Thoracic aorta (tissue), 2 donors: ENCODE measurements at places on chromosomes 3 and 15.
A peak's percentile ranks its signal among the peaks of the same experiment; 100 is the strongest.

DNA sequence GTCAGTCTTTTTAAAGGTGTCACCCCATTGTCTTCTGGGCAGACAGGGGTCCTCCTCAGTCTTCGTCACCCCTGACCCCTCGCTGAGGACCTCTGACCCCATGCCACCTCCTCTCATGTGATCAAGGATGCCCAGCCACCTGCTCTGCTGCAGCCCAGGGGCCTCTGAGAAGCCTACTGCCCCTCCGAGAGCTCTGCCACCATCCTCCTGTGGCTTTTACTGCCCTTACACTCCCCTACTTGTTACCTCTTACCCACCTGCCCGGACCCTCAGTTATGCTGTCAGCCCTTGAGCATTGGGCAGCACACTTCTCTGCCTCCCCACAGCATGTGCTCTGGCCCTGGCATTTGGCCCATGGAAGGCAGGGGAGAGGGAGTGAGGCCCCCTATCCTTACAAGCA, 123.2 kb downstream of the LRRK1 start:
- DNase-seq, result no peak

- no peak for DNase-seq
Observed at GRCh38 chr3:88469216-88469615, 319.5 kb downstream of the C3orf38 start.

DNA sequence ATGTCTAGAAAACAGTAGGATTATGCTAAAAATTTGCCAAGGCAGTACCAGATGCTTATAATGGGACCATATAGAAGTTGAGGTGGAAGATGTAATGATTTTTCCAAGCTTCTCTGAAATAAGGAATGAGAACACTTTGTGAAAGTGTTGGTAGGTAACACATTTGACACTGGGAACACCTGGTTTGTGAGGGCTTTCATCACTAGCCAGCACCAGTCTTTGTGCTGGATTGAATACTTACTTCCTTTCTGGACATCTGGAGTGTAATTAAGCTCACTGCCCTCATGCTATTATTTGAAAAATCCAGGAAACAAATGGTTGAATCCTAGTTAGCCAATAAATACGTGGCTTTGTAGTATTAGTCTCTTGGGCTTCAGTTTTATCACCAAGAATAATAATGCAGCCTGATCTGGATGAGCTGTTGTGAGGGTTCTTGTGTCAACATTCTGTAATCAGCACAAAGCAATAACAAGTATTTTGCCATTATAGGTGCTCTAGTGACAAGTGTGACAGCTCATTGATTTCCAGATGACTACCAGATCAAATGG, 12.9 kb downstream of the CCDC80 start:
- DNase-seq, result no peak

- no peak for DNase-seq
Observed at GRCh38 chr3:16072420-16073110, 101.9 kb upstream of the GALNT15 start.

DNA sequence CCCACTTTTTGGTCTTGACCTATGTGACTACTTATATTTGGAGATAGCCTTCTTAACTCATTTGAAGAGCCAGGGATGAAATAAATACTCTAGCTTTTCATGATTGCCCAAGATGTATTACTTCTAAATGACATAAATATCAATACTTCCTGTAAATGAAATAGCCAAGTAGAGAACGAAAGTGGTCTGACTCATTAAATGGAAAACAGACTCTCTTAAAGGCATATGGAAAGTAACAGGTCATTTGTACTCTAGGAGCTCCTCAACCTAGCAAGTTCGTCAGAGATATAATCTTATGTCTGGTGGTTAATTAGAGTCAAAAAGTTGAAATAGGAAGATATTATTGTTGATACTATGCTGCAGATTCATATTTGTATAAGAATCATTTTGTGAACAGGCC, 1105.4 kb downstream of the TUSC7 start:
- DNase-seq, result no peak

DNA sequence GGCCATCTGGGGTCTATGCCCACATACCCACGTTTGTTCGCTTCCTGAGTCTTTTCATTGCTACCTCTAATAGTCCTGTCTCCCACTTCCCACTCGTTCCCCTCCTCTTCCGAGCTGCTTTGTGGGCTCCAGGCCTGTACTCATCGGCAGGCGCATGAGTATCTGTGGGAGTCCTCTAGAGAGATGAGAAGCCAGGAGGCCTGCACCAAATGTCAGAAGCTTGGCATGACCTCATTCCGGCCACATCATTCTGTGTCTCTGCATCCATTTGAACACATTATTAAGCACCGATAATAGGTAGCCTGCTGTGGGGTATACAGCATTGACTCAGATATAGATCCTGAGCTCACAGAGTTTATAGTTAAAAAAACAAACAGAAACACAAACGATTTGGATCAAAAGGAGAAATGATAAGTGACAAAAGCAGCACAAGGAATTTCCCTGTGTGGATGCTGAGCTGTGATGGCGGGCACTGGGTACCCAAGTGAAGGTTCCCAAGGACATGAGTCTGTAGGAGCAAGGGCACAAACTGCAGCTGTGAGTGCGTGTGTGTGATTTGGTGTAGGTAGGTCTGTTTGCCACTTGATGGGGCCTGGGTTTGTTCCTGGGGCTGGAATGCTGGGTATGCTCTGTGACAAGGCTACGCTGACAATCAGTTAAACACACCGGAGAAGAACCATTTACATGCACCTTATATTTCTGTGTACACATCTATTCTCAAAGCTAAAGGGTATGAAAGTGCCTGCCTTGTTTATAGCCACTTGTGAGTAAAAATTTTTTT, 35.9 kb downstream of the NR1I2 start:
- DNase-seq, result no peak

DNA sequence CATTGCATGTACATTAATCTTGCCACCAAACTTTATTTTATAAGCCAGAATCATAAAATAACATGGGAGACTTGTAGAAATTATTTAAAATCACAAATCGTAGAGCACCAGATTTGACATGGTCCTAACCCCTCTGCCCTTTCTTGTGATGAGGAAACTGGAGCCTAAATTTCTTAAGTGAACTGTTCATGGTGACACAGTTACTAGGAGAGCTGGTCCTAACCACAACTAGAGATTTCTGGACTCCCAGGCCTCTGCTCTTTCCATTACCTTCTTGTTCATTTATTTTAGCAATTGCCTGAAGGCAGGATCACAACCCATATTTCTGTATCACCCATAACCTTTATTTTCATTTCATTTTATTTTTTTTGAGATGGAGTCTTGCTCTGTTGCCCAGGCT, 352.5 kb downstream of the LPP start:
- DNase-seq, result no peak

GRCh38 chr15:36591536-36592411, 12.3 kb downstream of the CDIN1 start:
- DNase-seq, result no peak

- DNase-seq, result no peak
Observed at GRCh38 chr15:88166082-88166993, 90.2 kb downstream of the NTRK3 start.

GRCh38 chr3:26752466-26752865, 129.9 kb downstream of the LRRC3B start:
- no peak for DNase-seq

GRCh38 chr15:36210426-36210825, 369.0 kb upstream of the CDIN1 start:
- no peak for DNase-seq

- DNase-seq, result no peak
Observed at GRCh38 chr3:49844464-49845183, 11.7 kb downstream of the TRAIP start.

- no peak for DNase-seq
Observed at GRCh38 chr3:57000012-57000411, 60.5 kb upstream of the SPATA12 start.

DNA sequence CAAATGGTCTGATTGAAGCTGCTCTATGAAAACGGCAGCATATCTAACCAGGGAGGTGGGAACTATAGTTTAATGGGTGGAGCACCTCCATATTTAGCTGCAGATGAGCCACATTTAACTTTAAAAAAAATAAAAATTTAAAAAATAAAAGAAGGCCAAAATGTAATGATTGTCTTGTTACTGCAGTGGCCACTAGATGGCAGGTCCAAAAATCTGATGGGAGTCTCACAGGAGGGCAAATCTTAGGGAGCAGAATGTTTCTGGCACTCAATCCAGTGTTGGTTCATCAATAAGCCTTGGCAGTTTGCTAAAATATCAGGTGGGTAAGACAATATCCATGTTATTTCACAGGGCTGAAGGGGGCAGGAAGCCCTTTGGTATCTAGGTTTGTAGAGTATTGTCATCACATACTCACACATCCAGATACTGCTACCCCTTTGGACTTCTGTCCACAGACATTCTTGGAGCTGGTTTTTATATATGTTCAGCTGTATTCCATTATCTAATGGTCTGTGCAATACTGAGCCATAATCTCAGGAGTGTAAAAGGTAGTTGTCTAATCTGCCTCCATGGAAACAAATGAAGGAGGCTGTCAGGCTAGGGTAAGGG, 233.3 kb downstream of the TIGIT start:
- no peak for DNase-seq

GRCh38 chr15:88920186-88920891, 7.2 kb upstream of the MFGE8 start:
- DNase-seq, result no peak

DNA sequence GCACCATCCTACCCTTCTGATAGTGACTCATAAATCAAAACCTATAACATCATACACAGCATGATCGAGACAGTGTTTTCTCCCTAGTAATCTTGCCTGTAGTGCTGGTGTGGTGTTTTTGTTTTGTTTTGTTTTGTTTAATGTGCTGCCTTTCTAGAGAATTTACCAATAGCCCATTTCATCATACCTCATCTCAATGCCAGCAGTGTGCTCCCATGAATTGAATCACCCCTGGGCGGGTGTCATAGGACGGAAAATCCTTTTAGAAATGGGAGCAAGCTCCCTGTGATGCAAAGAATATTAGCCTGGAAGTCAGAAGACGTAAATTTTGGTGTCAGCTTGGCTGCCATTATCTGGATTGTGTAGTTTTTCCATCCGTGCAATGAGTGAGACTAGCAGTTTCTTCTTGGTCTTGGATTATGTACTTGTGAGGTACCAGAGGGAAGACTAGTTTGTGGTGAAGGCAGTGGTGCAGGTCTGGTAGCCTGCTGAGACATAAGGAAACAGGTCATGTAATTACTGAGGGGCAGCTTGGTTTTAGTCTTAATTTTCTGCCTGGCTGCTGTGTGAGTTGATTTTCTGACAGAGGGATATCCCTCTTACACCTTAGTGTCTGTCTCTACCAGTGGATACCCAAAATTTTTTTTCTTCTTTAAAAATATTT, 29.9 kb downstream of the IGSF10 start:
- no peak for DNase-seq

- DNase-seq, result no peak
Observed at GRCh38 chr15:78069462-78070029, 8.0 kb downstream of the TBC1D2B start.

GRCh38 chr15:60423537-60423936, 25.8 kb upstream of the ANXA2 start:
- no peak for DNase-seq

GRCh38 chr3:67245545-67245944, 247.4 kb downstream of the KBTBD8 start:
- no peak for DNase-seq

GRCh38 chr15:86178845-86179244, 99.2 kb downstream of the AGBL1 start:
- no peak for DNase-seq

DNA sequence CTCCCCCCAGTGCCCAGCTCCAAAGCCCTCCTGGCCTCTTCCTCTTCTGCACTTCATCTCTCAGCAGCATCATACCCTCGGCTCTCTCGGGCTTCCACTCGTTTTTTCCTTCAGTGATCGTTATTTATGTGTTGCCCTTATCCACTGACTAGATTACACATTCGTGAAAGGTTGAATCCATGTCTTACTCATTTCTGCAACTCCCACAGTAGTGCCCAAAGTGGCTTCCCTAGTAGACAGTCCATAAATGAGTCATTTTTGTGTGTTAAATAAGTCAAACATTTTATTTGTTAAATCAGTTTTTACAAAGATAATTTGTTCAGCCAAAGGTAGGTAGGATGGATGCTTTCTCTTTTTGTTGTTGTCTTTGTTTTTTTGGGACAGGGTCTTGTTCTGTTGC, 87.4 kb downstream of the CRTC3 start:
- no peak for DNase-seq

DNA sequence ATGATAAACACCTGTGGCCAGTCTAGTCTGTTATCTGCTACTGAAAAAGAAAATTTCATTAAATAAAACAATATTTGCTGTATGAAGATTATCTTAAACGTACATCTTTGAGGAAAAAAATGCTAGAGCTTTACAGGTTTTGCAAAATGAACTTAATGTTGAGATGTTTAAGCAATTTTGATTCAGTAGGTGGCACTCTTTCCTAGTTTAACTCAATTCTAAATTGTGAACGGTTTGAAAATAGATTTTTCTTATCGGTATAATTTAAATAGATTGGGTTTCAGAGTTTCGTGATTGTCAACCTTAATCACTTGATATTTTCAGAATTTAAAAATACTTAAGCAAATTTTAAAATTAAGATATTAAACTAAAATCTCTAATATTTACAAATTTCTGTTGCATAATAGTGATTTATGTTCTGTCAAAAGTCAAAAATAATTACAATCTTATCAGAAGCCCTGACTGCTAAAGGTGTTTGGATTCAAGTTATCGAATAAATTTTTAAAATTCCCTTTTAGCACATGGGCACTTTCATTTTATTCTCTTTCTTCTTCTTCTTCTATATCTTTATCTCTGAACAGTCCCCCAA, 7.0 kb upstream of the RNF111 start:
- DNase-seq, result no peak

DNA sequence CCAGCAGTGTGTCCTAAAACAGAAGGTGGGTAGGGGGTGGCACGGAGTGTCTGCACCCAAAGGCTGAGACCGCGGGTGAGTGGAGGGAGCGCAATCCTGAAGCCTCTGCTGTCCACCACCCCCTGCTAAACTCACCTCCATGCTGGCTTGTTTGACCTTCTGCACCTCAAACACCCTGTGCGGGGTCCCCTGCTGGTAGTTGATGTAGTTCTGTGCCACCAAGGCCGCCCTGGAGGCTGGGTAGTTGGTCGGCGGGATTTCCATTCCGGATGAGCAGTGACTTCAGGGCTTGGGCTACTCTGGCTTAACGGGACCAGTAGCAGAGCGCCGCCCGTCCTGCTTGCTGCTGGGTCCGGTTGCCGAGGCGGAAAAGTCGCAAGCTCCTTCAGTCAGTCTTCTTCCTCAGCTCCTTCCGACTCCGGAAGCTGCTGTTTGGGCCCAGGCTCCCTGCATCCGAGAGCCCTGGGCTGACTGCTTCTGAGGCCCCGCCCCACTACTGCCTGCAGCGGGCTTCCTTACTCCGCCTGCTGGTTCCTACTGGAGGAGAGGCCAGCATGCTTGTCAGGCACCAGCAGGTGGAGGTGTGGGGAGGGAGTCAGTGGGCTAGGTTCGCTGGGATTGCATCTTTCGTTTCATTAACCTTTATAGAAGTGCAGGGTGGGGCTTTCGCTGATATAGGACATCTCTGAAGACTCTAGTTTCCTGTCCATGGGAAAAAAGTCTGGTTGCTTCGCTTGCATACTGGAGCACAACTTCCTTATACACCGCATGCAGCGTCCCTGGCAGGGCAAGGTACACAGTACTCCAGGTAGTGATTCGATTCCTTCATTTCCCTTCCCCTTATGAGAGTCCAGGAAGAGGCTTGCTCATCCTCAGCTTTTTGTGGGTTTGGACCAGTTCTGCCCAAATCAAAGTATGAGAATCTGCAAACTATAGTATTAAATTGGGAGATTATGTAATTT, at the start of gene LXN:
Gene LXN (minus strand): TSS at position 434 of the 962 bp plus-strand sequence. CDS start 170 bp downstream, at position 264.
- peak; percentile 33 for DNase-seq

- no peak for DNase-seq
Observed at GRCh38 chr3:177440456-177441104, 243.3 kb upstream of the TBL1XR1 start.

GRCh38 chr3:11284011-11284410, 11.8 kb downstream of the ATG7 start:
- DNase-seq, result no peak
